ENCODE measurements at places on chromosomes 7 and 10. TPM values are rescaled to one million over a fixed set of nuclear protein-coding genes. Genes with fewer than 3 reads are reported as not detected.
A peak's percentile ranks its signal among the peaks of the same experiment; 100 is the strongest.

- DNase-seq: no peak
- peaks cover 26% of the 10 kb centered on the region for H3K4me1 ChIP-seq
- H3K27me3 ChIP-seq: no peaks in the 10 kb centered on the region
- no peak overlapping the region for H3K27ac ChIP-seq
- H3K36me3 ChIP-seq: no peaks in the 10 kb centered on the region
These were observed 181.0 kb downstream of the ELFN1 start for GRCh38 chr7:1850976-1851571.

DNA sequence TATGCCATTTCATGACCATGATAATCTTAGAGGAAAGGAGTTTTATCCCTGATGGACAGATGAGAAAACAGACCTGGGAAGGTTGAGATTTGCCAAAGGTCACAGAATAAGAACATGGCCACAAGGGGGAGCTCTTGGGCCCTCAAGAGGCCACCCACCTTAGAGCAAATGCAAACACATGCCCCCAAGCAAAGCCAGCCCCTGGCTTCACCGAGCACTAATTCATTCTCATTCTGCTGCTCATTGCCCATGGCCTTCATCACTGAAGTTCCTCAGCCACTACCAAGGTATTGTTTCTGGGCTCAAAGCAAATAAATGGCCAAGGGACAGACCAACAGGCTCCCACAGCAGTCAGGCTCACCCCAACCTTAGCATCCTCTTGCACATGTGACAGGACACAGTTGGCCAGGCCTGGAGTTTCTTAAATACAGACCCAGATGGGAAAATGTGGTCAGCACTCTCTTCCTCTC, 44.2 kb downstream of the PDLIM1 start:
- no peak overlapping the region for H3K4me3 ChIP-seq
- peak; percentile 92 for DNase-seq
- H3K4me1 ChIP-seq: peaks cover 20% of the 10 kb centered on the region
- peaks cover 18% of the 10 kb centered on the region for H3K36me3 ChIP-seq
- peak overlapping the region; percentile 73 for H3K27ac ChIP-seq

DNA sequence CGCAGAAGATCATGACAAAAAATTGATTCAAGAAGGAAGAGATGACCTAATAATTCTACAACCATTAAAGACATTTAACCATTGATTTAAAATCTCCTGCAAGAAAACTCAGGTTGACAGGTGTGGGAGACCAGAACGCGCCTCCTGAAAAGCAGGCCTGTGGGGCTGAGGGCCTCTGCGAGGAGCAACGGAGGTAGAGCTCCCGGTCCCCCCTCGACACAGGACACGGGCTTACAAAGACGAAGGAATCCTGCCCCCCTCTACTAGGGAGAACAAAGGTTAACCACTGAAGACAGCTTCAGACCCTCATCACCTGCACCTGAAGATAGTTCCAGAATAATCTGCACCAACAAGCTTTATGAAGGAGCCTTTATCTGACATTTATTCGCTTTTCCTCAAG, 55.9 kb upstream of the INPP5A start:
- DNase-seq: no peak
- no peak overlapping the region for H3K4me3 ChIP-seq
- H3K27ac ChIP-seq: no peak overlapping the region
- no peaks in the 10 kb centered on the region for H3K36me3 ChIP-seq
- H3K27me3 ChIP-seq: no peaks in the 10 kb centered on the region
- H3K4me1 ChIP-seq: peaks cover 8% of the 10 kb centered on the region

GPR26 gene
- total RNA-seq: not detected

DNA sequence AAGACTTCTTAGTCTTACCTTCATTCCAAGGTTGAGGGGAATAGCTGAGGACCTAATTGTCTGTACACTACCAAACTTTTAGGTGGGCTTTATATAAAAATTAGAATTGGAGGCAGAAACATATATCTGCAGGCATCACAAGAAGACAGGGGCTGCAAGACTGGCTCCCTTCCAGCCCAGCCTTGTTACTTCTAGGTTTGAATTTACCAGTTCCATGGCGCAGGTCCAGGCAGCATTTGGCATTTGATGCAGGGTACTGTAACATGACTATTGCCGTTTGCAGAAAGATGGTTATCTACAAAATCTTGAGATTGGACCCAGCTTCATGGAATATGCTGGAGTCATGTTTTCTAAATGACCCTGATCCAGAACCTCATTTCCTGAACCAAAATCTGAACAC, 105.4 kb upstream of the RHOBTB1 start:
- DNase-seq: no peak
- no peaks in the 10 kb centered on the region for H3K27me3 ChIP-seq
- H3K4me3 ChIP-seq: no peak overlapping the region
- H3K36me3 ChIP-seq: no peaks in the 10 kb centered on the region

DNA sequence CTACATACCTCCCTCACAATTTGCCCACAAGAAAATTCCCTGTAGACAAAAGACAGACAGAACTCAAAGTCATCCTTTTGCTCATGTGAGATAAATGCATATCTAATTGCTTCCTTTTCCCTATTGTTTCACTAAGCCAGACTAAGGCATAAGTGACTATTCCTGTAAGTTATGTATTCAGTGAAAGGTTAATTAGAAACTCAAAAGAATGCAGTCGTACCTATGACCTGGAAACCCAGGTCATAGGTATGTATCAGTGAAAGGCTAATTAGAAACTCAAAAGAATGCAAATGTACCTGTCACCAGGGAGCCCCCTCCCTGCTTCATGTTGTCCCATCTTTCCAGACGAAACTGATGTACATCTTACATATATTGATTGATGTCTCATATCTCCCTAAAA, 10.3 kb upstream of the GARS1 start:
- H3K27ac ChIP-seq: no peak overlapping the region
- H3K4me1 ChIP-seq: no peaks in the 10 kb centered on the region
- no peak overlapping the region for H3K4me3 ChIP-seq

GRCh38 chr7:25586513-25586912, 358.2 kb upstream of the NPVF start:
- H3K27ac ChIP-seq: no peak overlapping the region
- no peak for DNase-seq
- peaks cover 5% of the 10 kb centered on the region for H3K4me1 ChIP-seq

MKX gene
- not detected for total RNA-seq

GRCh38 chr7:134922720-134923704, 63.3 kb upstream of the AGBL3 start:
- no peaks in the 10 kb centered on the region for H3K4me1 ChIP-seq
- H3K4me3 ChIP-seq: no peak overlapping the region
- no peaks in the 10 kb centered on the region for H3K27me3 ChIP-seq
- H3K27ac ChIP-seq: no peak overlapping the region

GRCh38 chr7:25382869-25383268, 154.6 kb upstream of the NPVF start:
- H3K36me3 ChIP-seq: no peaks in the 10 kb centered on the region
- no peaks in the 10 kb centered on the region for H3K4me1 ChIP-seq
- H3K4me3 ChIP-seq: no peak overlapping the region
- no peak for DNase-seq

- no peak overlapping the region for H3K27ac ChIP-seq
- no peak for DNase-seq
- H3K36me3 ChIP-seq: no peaks in the 10 kb centered on the region
- no peak overlapping the region for H3K4me3 ChIP-seq
- no peaks in the 10 kb centered on the region for H3K27me3 ChIP-seq
These were observed 196.3 kb downstream of the JCAD start for GRCh38 chr10:29862923-29863614.

GRCh38 chr10:109418795-109419194, 504.5 kb downstream of the XPNPEP1 start:
- H3K4me1 ChIP-seq: no peaks in the 10 kb centered on the region
- no peaks in the 10 kb centered on the region for H3K27me3 ChIP-seq
- no peaks in the 10 kb centered on the region for H3K36me3 ChIP-seq

GRCh38 chr10:119404719-119405519, 137.6 kb downstream of the RGS10 start:
- DNase-seq: no peak
- H3K4me3 ChIP-seq: no peak overlapping the region
- H3K4me1 ChIP-seq: no peaks in the 10 kb centered on the region
- H3K27me3 ChIP-seq: no peaks in the 10 kb centered on the region
- no peak overlapping the region for H3K27ac ChIP-seq

- no peak for DNase-seq
- H3K27ac ChIP-seq: no peak overlapping the region
- no peaks in the 10 kb centered on the region for H3K36me3 ChIP-seq
- H3K4me3 ChIP-seq: no peak overlapping the region
These were observed 141.4 kb upstream of the DGKB start for GRCh38 chr7:15043931-15044330.

GRCh38 chr10:33381451-33382215, 47.2 kb upstream of the NRP1 start:
- H3K27me3 ChIP-seq: no peaks in the 10 kb centered on the region
- no peak overlapping the region for H3K27ac ChIP-seq
- DNase-seq: no peak
- H3K4me1 ChIP-seq: peaks cover 6% of the 10 kb centered on the region

DNA sequence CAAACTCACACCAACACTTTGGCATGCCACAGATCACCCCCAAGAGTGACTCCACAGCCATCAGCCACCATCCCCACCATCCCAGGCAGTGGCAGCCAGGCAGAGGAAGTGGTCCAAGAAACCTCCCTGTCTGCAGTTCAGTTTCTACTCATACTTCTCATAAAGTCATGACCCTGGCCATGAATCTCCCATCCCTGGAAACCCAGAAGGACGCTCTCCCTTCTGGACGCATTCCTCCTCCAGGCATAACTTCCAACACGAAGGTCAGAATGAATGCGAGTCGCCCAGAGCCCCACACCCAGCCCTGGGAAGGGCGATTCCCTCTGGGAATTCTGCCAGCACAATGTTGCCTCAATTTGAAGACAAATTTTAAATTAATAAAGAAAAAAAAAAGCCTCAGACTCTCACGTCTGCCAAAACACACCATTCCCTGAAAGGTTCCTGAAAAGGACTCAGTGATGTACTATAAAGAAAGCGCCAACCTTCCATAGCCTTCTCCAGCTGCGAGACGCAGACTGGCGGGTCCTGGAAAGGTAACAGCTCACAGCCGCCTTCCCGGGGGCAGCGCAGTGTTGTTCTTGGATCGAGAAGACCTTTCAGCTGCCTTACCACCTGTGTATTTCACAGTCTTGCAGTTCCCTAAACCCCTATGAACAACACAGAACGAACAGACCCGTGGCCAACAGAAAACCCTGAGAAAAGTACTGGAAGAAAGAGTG, 307.6 kb downstream of the FRMD4A start:
- H3K4me3 ChIP-seq: no peak overlapping the region
- peaks cover 5% of the 10 kb centered on the region for H3K27me3 ChIP-seq
- H3K36me3 ChIP-seq: no peaks in the 10 kb centered on the region
- peaks cover 11% of the 10 kb centered on the region for H3K4me1 ChIP-seq
- DNase-seq: no peak
- H3K27ac ChIP-seq: no peak overlapping the region

GRCh38 chr10:70491614-70492013, 13.0 kb downstream of the PALD1 start:
- H3K27me3 ChIP-seq: no peaks in the 10 kb centered on the region
- no peaks in the 10 kb centered on the region for H3K36me3 ChIP-seq
- peaks cover 3% of the 10 kb centered on the region for H3K4me1 ChIP-seq
- DNase-seq: no peak

OR2A1 gene
- not detected for total RNA-seq

GRCh38 chr7:149823191-149823630, 15.0 kb upstream of the ZNF862 start:
- DNase-seq: no peak
- peaks cover 4% of the 10 kb centered on the region for H3K36me3 ChIP-seq
- H3K27ac ChIP-seq: no peak overlapping the region
- H3K27me3 ChIP-seq: no peaks in the 10 kb centered on the region
- no peak overlapping the region for H3K4me3 ChIP-seq

- peak; percentile 32 for DNase-seq
- H3K4me3 ChIP-seq: no peak overlapping the region
- H3K36me3 ChIP-seq: no peaks in the 10 kb centered on the region
- no peaks in the 10 kb centered on the region for H3K27me3 ChIP-seq
- H3K27ac ChIP-seq: no peak overlapping the region
- no peaks in the 10 kb centered on the region for H3K4me1 ChIP-seq
These were observed 148.1 kb downstream of the ITGA8 start for GRCh38 chr10:15571575-15571974.

- no peak overlapping the region for H3K4me3 ChIP-seq
- H3K36me3 ChIP-seq: no peaks in the 10 kb centered on the region
- no peak for DNase-seq
- no peaks in the 10 kb centered on the region for H3K27me3 ChIP-seq
- no peak overlapping the region for H3K27ac ChIP-seq
These were observed 26.1 kb downstream of the ABCB1 start for GRCh38 chr7:87574630-87575029.

- no peak overlapping the region for H3K4me3 ChIP-seq
- H3K36me3 ChIP-seq: no peaks in the 10 kb centered on the region
These were observed 149.2 kb upstream of the GHITM start for GRCh38 chr10:83990126-83990525.

DNA sequence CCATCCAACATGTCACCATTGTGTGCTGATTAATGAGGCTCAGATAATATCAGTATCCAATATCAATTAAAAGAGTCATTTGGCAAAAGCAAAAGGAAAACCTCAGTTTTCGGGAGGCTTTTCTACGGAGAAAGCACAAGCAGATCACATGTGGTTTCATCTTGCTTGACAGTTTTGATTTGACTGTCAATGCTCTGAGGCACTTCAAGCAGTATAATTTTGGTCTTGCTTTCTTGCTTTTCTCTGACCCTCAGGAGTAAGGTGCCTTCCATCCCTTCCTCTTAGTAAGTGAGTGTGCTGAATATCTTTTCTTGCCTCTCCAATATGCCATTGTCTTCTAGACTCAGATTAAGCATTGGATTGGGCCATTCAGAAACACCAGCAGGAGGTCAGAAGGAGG, 115.5 kb upstream of the CALCR start:
- H3K4me1 ChIP-seq: no peaks in the 10 kb centered on the region
- no peaks in the 10 kb centered on the region for H3K27me3 ChIP-seq
- no peak overlapping the region for H3K4me3 ChIP-seq
- DNase-seq: no peak
- no peak overlapping the region for H3K27ac ChIP-seq
- H3K36me3 ChIP-seq: no peaks in the 10 kb centered on the region

- no peaks in the 10 kb centered on the region for H3K4me1 ChIP-seq
- no peaks in the 10 kb centered on the region for H3K27me3 ChIP-seq
- DNase-seq: no peak
- H3K4me3 ChIP-seq: no peak overlapping the region
- H3K36me3 ChIP-seq: no peaks in the 10 kb centered on the region
These were observed 15.2 kb upstream of the COMTD1 start for GRCh38 chr10:75250934-75251333.

DNA sequence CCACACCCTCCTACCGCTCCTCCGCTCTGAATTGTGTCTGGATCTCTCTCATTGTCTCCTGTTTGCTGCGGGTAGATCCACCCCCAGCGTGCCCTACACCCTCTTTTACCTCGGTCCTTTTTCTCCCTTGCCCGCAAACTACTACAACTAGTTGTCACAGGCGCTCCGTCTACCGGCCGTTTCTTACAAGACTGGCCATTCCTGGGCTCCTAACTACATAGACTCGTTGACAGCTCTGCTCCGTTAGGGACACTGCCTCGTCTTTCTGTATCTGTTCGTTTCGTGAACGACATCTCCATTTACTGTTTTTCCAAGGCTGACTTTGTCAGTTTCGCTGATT, 786 bp downstream of the TAF3 start:
- H3K4me3 ChIP-seq: peak overlapping the region; percentile 57
- H3K36me3 ChIP-seq: no peaks in the 10 kb centered on the region
- H3K27ac ChIP-seq: peak overlapping the region; percentile 64
- peaks cover 14% of the 10 kb centered on the region for H3K27me3 ChIP-seq

Measured in cardiac muscle cell (in vitro differentiated cells and primary cell).